HFFc6 (cell line): ENCODE measurements at places on chromosomes 16 and 17.
A peak's percentile ranks its signal among the peaks of the same experiment; 100 is the strongest.

- no peak for DNase-seq
These were observed 36.4 kb downstream of the MAP2K6 start for GRCh38 chr17:69450918-69451317.

DNA sequence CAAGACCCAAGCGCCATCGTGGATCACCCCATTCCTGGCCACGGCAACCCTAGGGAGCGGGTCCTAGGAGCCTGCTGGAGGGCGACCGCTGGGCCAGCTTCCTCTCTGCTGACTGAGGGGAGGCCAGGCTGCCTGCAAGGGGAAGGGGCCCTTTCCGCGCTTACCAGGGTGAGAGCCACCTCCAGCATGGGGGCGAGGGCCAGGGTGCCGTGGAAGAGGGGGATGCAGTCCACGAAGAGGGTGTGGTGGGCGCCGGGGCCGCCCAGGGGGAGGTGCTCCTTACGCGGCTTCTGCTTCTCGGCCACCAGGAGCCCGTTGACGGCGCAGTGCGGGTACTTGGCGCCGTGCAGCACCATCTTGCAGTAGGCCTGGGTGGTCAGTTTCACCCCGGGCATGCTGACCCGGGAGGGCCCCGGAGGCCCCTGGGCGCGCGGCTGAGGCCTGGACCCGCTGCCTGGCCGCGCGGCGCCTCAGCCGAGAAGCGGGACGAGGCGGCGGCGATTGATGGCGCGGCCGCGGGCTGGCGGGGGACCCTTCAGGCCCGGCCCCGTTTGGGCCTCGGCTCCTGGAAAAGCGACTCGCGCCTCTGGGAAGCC, 345 bp downstream of the EMC8 start:
- peak; percentile 21 for DNase-seq

DNA sequence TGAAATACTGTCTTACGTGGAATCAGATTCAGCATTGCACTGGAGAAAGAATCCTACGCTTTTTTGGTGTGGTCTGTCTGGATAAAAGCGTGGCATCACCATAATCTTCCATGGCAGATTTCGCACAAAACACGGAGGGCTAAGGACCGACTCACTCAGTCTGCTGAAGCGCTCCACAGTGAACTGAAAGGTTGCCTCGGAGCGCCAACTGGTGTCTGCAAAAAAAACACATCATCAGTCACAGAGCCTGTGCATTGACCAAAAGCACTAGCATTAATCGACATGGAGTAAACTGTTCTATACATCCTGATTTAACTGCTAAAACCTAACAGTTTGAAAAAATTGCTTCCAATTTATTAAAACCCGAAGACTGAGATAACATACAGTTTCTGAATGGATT, 40.5 kb downstream of the USP7 start:
- no peak for DNase-seq

DNA sequence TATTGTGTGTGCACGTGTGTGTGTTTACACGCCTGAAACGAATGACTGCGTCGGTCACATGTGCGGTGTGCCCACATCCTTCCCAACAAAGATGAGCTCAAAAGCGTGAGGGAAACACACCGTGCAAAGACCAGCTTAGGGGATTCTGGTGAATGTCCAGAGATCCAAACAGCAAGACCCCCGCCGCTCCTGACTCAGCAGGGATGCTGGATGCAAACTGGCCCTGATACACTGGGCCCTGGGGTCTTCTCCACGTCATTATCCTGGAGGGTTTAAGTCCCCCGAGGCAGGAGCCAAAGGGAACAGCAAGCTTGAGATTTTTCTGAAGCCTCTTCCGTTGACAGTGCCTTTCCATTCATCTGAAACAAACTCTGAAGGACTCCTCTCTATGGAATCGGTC, 59.2 kb downstream of the TBC1D16 start:
- DNase-seq = no peak

DNA sequence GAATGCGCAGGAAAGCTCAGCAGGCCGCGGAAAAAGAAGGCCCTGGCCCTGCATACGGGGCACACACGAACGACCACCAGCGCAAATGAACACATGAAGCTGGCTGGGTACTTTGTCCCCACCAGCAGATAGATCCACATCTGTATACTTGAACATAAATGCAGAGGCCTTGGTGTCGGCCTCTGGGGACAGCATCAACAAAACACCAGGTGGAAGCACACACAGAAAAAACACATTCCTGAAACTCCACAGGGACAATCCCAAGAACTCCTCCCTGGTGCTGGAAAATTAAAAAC, 606 bp upstream of the ZBTB4 start:
- peak; percentile 6 for DNase-seq

GRCh38 chr17:73357318-73357717, 45.5 kb upstream of the CDC42EP4 start:
- no peak for DNase-seq

- DNase-seq = no peak
These were observed 11.2 kb downstream of the CYB5D2 start for GRCh38 chr17:4154201-4154600.

DNA sequence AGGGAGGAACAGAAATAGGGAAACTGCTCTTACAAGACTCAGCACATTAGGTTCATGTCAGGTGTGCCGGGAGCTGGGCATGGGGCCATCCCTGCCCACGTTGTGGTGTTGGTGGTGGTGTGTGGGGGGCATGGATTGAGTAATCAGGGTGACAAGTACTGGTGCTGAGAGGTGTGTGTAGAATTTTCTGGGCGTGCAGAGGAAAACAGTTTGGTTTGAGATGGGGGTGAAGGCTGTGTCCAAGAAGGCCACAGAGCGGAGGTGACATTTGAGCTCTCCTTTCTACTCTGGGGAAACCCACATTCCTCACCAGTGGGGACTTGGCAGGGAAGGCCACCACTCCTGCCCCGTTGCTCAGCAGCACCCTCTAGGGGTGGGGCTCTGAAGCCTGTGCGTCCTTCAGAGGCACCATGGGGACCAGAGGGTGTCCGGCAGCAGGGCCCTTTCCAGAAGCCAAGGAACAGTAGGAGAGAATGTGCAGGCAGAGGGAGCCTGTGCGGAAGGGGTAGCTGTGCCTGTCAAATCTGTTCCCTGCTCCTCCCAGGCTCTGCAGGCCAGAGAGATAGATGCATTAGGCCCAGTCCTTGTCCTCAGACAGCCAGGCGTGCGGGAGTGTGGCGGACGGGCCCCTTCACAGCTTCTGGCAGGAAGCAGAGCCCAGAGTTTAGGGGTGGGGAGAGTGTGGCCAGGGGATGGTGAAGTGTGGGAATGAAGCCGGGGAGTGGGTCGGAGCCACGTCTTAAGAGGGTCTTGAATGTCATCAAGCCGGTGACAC, 48.7 kb upstream of the GSE1 start:
- DNase-seq = no peak

DNA sequence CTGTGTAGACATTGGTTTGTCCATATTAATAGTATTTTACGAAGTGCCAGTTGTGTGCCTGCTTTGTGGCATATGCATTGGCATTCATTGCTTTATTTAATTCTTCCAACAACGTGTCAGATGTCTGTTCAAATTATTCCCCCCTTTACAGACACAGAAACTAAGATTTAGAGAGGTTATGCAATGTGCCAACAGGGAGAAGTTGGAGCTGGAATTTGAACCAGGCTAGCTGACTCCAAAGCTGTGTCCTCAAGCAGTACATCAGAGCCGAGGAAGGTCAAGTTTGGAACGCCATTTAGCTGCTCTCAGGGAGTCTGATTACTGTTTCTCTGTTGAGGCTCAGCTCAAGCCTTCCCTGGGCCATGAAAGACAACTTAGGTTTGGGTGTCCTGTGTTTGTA, 232.3 kb downstream of the WWOX start:
- DNase-seq = no peak
